ENCODE measurements at places on chromosomes 11 and 22.

DNA sequence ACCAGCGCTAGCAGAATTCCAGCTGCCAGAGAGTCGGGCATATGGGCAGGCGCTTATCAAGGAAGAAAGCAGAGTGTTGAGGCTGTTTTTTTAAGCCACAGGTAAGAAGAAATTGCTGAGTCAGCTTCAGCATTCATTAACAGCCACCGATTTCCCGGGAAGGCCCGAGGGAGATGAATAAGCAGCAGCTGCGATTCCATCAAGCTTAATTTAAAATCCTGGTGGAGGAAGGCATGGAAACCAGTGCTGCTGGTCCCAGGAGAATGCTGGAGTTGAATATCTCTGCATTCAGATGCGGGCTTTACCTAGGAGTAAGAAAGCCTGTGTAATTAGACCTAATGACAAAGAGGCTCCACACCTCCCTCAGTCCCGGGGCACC, 168.8 kb downstream of the BRD1 start:
- DNase-seq: no peak

DNA sequence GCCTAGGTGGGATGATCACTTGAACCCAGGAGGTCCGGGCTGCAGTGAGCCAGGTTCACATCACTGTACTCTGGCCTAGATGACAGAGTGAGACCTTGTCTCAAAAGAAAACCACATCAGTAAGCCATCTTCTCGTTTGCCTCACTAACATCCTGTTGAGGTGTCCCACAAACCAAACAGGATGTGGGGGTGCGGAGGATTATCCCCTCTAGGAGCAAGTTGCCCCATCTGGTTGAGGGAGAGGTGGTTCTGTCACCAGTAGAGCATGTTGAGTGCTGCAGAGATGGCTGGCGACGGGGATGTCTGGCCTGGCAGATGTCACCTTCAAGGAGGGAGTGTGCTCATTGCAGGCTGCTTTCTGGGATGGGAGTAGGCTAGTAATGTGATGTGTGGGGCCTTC, 72.4 kb downstream of the ZNRF3 start:
- no peak for DNase-seq

GRCh38 chr11:73271936-73272679, at the start of gene P2RY6:
Gene P2RY6, plus strand, starts transcription at chr11:73272338. Its CDS starts 24,181 bp downstream, at chr11:73296519.
- peak; percentile 45 for DNase-seq

DNA sequence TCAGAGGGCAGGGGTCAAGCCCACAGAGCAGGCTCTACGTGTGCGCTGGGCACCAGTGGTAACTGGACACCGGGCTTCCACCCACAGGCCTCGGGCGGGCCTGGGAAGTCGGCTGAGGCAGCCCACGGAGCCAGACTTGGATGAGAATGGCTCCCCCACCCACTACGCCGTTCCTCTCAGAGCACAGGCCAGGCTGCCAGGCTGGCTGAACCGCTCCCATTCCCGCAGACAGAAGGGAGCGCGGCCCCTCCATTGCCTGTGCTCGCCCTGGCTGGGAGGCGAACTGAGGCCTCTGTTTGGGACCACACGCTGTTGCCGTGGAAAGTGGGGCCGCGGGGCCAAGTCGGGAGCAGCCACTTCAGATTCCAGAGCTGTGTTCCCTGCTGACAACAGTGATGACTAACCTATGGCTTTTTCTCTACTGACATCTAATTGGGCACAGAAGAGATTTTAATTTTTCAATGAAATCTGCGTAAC, 63.9 kb downstream of the MYH9 start:
- DNase-seq: peak; percentile 54

GRCh38 chr22:43974028-43974545, 18.8 kb downstream of the SAMM50 start:
- DNase-seq: no peak

DNA sequence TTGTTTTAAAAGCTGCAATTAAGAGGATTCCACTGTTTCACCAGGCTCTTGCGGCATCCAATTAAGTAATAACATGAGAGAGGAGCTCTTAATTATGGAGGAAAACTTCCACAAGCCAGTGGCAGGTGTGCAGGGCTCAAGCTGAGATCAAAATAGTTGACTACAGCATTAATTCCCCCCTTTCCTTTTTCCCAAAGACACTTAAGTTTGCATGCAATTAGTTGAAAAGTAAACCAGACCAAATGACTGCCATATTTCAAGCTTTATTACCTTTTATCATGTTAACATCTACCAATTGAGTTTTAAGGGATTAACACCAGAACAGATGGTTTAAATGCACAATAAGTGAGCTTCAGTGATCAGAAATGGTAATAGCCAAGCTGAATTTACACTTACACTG, 32.1 kb downstream of the FAM168A start:
- no peak for DNase-seq

DNA sequence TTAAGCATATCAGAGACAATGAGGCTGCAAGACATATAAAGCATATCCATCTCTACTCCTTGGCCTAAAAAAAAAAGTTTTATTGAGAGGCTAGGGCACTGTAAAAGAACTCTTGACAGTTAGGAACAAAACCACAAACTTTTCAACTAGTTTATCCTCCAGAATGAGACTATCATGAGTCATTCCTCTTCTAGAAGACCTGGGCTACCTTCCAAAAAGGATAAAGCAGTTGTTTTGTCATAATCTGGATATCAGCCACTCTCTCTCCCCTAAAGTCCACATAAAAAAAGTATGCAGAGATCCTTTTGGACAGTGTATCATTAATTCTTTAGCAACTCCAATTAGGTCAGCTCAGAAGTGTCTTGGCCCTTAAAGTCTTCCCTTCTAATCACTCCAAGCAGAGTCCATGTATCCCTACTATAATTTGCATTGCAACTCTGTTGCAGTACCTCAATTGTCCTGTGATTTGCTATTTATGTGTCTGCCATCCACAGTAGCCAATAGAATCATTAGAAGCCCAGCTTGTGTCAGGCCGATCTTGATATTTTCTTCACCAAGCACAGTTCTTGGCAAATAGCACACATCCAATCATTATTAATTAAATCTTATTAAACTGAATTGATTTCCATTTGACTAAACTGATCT, 10.4 kb downstream of the OR51T1 start:
- DNase-seq: peak; percentile 70

DNA sequence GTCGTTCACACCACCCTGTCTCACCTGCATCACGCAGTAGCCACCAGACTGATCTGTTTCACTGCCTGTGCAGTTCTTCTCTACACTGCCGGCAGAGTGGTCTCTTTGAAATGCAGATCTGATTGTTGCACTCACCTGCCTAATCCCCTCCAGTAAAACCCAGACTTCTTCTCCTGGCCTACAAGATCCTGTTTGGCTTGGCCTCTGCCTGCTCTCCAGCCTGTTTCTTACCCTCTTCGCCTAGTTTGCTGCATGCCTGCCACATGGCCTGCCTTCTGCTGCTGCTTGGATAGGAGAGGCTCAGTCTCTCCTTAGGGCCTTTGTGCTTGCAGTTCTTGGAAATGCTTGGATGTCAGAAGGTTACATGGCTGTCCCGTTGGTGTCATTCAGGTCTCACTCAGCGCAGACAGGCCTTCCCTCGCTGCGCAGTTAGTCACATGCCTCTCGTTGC, 42.0 kb downstream of the PACS1 start:
- DNase-seq: no peak

DNA sequence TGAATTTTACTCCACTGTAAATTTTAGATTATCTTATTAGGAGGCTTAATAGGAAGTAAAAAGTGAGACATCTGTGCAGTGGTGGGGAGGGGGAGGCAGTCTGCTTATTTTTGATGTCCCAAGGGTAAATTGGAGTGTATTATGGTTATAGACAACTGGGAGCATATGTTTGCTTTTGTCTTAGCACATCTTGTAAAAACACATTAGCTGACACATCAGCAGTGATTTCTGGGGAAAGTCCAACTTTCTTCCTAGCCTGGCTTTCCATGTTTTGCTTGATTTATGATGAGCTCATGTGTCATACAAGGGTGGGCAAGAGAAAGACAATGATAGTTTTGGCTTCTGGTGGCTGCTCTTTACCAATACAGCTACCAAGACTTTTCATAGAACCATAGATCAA, 4.0 kb downstream of the ANO3 start:
- DNase-seq: no peak

GRCh38 chr11:115263799-115264656, 240.2 kb downstream of the CADM1 start:
- no peak for DNase-seq

DNA sequence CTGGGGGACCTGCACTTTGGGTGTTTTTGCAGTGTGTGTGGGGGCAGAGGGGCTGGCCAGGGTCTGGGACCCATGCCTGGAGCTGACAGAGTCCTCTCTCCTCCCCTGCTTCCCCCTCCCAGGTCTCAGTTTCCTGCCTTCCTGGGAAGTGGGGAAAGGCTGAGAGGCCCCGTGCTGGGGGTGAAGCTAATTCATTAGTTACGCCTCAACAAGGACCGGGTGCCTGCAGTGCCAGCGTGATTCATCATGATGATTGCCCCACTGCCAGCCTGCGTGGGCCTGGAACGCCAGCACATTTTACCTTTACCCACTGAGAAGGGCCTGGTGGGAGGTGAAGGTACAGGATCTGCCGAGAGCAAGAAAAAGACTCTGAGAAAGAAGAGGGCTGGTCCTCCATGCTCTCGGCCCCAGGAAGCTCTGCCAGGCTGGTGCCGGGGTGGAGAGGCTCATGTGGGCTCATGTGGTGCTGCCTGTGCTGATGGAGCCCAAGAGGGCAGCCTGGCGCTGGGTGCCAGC, 2.9 kb upstream of the LRRC10B start:
- DNase-seq: no peak

DNA sequence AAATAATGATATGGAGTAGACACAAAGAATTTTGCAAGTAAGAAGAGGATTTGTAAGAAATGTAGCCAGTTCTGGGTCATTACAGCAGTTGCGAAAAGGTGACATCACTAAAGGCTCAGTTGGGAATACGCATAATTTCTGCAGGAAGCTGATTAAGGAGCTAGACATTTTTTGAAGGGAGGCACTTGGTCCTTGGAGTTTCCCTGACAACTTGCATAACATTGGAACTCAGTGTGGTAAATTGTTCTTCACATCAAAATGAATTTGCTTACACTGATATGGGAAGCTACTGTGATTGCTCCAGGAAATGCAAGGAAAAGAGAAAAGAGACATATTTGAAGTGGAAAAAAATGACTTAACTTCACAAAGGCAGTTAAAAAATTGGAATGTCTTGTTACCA, 626.1 kb downstream of the NELL1 start:
- DNase-seq: no peak

GRCh38 chr11:8309862-8310261, 46.2 kb upstream of the LMO1 start:
- DNase-seq: no peak

- no peak for DNase-seq
Measured at GRCh38 chr11:115665175-115665821, 161.1 kb upstream of the CADM1 start.

GRCh38 chr22:50301581-50301991, 5.9 kb downstream of the PLXNB2 start:
- no peak for DNase-seq

- DNase-seq: no peak
Measured at GRCh38 chr11:110505528-110506284, 76.0 kb downstream of the FDX1 start.

DNA sequence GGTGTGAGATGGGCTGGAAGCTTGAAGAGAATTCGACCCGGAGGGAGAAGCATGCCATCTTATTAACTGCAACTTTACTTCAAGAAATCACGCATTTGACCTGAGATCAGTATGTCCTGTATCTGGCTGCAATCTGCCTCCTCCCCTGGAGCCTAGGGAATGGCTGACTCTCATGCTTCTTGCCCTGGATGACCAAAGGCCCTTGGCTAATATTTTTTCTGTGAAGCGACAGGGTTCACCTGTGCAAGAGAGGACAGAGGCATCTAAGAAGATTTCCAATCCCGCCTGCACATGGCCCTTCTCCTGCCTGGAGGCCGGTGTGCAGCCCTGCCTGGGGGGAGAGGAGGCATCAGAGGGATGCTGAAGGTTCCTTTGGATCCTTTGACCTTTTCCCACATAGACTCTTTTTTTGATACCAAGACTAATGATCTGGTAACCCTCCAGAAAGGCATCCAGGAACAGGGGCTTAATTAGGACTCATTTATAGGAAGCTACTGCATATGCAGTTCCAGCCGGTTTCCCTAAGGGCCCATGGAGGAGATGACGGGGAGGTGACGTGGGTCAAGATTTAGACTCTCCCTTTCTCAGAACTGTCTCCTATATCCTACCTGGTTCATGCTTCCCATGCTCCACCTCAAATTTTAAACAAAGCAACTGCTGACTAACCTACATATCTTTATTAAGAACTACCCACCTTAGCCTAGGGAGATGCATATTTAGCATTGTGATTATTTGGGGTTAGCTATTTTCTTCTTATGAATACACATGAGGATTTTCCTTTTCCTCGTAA, 50.8 kb downstream of the NTM start:
- DNase-seq: no peak

- DNase-seq: no peak
Measured at GRCh38 chr11:1779034-1779805, 15.5 kb upstream of the CTSD start.

GRCh38 chr11:79966592-79966991, 525.8 kb upstream of the TENM4 start:
- no peak for DNase-seq

- no peak for DNase-seq
Measured at GRCh38 chr11:119755356-119756071, 26.5 kb upstream of the NECTIN1 start.

GRCh38 chr11:44842220-44842619, 108.5 kb downstream of the TP53I11 start:
- DNase-seq: peak; percentile 74

GRCh38 chr11:6270584-6271246, 11.1 kb downstream of the CCKBR start:
- DNase-seq: no peak

- DNase-seq: no peak
Measured at GRCh38 chr11:130866831-130867230, 49.4 kb downstream of the SNX19 start.

GRCh38 chr11:69918231-69918937, 99.2 kb upstream of the FGF3 start:
- no peak for DNase-seq

GRCh38 chr11:64742889-64743590, 902 bp downstream of the RASGRP2 start:
- DNase-seq: peak; percentile 94

All from AG08396 (cell line).